Stimulated activated CD8-positive, alpha-beta memory T cell treated with anti-CD3 and anti-CD28 coated beads, Interleukin-4, amount 100 ng/mL, for 4 hours (primary cell): ENCODE measurements at places on chromosomes 16 and 17.

- DNase-seq, result no peak
Measured at GRCh38 chr17:63455417-63455816, 9.3 kb upstream of the CYB561 start.

GRCh38 chr16:11138022-11138768 lies 117.8 kb downstream of the SOCS1 start:
- DNase-seq, result no peak

DNA sequence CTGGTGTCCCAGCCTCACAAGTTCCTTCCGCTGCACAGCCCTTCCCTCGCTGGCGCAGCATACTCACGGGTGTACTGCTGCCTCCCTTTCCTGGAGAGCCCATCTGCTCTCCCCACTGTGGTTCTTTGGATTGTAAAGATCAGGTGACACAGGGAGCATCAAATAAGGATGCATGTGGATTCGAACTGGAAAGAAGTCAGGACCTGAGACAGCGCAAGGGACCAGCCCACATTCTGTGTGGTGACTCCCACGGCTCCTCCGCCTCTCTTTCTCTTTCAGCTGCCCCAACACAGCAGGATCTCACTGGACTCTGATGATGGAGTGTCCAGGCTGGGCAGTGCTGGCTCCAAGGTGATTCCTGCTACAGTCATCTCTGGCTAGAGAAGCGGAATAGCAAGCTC lies 8.1 kb downstream of the LDAF1 start:
- DNase-seq, result no peak

GRCh38 chr16:58265480-58266052 lies 29.3 kb downstream of the PRSS54 start:
- DNase-seq, result no peak

GRCh38 chr17:29212094-29212631 lies 32.0 kb upstream of the MYO18A start:
- DNase-seq, result no peak

- DNase-seq, result no peak
Measured at GRCh38 chr16:46765050-46765449, 16.9 kb upstream of the MYLK3 start.

- no peak for DNase-seq
Measured at GRCh38 chr16:85755929-85756768, 5.3 kb upstream of the C16orf74 start.

GRCh38 chr16:87138738-87139267 lies 178.4 kb downstream of the C16orf95 start:
- no peak for DNase-seq

DNA sequence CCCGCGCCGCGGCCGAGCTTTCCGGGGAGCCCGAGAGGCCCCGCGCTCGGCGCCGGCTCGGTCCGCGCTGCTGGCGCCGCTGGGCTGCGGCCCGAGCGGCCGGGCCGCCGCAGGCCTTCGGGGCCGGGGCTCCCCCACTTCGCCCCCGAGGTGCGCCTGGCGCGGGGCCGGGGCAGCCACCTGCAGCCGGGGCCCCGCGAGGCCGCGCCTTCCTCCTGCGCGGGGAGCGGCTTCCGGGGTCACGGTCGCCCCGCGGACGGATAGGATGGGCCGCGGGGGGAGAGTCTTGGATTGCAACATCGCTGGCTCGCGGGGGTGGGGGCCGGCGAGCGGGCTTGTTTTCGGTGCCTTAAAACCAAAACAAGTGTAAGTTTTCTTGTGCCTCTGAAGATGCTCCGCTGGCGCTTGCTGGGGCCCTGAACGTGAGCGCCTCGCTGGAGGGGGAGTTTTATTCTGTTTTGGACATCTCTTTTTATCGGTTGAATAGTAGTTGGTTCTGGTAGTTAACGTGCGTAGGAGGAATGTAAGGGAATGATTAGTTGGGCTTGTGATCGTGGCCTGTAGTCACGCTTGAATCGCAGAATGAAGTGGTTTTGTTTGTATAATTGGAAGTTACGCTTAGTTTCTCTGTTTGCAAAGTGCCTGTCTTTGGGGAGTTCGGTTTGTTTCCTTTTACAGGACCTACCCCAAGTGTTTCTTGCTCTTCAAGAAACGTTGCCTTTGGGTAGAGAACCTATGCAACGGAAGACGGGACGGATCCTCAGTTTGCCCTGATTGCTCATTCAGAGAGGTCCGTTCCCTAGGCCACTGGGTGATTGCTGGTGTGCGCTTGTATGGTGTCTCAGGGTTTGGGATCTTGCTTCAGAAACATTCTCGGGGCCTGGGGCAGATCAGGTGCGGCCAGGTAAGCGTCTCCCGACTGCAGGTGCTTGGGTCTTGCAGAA lies 724 bp downstream of the UBE2I start:
- peak; percentile 40 for DNase-seq

DNA sequence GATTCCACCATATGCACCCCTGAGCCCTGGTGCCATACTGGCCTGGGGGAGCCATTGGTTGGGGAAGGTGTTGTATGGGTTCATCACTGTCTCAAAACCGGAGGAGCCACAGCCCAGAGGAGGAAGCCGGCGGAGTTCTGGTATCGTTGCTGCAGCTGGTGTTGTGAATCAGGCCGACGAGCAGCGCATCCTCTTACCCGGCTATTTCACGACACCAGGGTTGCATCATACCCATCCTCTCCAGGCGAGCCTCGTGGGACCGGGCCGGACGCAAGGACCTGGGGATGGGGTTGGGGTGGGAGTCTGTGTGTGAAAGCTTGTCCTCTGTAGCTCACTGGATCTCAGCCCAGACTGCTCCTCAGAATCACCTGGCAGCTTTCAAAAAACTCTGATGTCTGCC lies 6.6 kb upstream of the SLC12A3 start:
- no peak for DNase-seq

DNA sequence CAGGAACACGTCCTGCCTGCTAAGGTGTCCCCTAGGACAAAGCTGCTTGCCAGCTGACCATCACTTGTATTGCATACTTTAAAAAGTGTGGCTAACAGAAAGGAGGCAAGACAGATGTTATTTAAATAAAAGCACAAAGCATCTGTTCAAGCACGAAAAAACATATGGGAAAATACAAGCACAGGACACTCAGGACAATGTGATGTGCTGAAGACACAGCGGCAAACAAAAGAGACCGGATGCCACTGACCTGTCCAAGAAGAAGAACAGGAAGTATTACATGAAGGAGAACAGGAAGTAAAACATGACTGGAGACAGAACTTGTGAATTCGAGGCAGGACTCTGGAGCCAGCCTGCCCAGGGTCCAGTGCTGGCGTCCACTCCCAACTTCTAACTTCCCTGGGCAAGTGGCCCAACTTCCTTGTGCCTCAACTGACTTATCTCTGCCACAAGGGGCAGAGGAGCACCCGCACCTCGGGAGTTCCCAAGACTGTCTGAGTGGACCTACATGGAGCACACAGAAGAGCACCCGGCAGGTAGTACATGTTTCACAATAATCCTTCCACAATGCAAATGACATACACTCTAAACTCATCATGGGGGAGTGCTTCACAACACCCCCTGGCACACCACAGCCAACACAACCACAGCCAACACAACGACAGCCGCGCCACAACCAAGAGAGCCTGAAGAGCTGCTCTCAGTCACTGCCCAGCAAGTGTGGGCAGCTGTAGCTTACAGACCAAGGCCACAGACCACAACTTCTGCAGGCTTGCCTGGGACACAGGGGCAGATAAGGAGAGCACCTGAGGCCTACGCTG lies 36.6 kb downstream of the ANKRD11 start:
- no peak for DNase-seq

DNA sequence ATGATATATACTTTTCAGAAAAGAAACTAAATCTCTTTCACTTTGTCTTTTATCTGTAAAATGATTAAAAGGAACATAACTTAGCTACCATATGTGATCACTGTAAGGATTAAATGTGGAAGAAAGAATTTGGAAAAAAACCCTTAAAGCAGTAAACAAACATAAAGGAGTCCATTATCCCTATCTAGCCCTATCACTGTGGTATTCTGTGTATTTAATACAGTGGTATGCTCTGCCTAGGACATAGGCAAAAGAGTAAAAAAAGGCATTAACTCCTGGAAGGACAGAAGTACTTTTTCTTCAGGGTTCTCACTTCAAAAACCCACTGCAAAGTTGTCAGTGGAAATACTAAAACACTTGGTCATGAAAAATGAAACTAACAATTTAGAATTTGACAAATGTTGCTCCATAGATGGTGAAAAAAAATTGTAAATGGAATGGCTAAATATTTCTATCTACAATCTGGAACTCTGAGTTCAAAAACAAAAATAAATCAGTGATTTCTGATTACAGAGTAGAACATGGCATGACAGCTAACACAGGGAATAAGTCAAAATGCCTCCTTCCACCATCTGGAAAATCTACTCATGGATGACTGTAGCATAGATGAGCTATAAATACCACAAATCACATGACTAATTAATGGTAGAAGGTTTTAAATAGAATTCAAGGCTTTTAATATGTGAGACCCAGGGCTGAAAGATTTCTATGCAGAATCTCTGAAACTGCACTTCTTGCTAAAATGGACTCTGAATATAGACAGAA lies 140.1 kb downstream of the ITFG1 start:
- DNase-seq, result no peak

GRCh38 chr16:23651943-23652468 lies 10.7 kb downstream of the DCTN5 start:
- no peak for DNase-seq

- DNase-seq, result no peak
Measured at GRCh38 chr16:4922721-4923342, 14.1 kb downstream of the PPL start.

DNA sequence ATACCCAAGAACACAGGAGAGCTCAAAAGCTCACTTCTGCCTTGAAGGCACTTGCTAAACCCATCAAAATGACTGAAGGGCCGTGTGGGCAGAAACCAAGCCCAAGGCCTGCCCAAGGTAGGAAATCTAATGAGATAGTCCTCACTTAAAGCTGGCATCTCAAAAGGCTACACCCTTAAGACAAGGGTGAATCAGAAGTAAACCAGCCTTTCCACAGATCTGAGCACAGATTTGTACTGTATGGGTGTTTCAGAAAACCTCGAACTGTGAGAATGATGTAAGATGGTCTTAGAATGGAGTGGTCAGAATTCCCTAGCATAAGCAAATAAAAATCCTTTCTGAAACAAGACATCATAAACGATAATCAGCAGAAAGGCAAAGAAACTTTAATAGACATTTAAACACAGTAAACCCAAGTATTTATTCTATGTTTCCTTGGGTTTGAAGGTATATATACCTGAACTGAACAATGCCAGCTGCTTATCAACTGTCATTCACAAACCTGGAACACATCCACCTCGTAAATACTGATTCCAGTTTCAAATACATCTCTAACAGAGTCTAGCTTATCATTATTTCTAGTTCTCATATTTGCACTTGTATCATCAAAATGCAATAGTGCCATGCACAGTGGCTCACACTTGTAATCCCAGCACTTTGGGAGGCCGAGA lies 37.8 kb downstream of the GLG1 start:
- DNase-seq, result no peak

- DNase-seq, result no peak
Measured at GRCh38 chr16:57001026-57001679, 11.8 kb downstream of the NLRC5 start.

DNA sequence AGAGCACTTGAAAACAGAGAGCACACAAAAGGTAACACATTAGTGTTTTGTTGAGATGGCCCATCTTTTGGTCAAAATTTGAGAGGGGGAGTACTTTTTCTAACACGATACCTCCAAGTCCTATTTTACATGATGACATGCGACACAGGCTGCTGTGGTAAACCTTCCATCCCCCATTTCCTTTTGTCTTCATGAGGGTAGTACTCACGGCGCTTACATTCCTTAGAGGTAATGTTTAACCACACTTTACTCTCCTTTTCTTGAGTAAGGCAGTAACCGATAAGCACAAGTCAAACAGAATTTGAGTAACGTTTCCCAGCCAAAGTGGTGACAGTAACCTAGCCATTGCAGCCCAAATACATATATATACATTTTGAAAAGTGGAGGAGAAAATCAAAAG lies 35.8 kb upstream of the PITPNM3 start:
- DNase-seq, result no peak

- DNase-seq, result no peak
Measured at GRCh38 chr17:17139972-17140589, 66.1 kb downstream of the PLD6 start.

GRCh38 chr16:12063004-12063395 lies 86.5 kb downstream of the SNX29 start:
- no peak for DNase-seq

DNA sequence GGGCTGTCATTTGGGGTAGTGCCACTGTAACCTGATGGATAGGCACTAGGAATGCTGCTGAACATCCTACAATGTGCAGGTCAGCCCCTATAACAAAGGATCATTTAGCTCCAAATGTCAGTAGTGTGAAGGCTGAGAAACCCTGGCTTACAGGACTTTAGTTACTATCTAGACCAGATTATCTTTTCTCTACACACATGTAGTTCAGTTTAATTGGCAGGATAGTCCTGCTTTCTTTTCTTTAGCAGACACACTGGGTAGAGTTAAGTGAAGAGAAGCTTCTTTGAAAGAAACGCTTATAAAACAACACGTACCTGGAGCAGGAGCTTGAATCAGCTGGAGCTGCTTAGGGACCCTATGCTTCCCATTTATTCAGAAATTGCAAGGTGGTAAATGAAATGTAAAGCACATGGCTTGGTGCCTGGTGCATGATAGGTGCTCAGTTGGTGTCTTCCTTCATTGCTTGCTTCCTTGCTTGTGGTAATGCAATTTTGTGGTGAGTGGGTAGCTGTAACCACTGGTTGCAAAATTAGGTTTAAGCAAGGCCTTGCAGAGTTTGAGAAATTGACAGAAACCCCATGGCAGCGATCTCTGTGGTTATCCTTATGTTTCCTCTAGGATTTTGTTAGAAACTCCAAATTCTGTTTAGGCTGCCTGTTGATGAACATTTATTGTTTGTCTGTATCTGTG lies 9.4 kb downstream of the METTL9 start:
- DNase-seq, result no peak

- no peak for DNase-seq
Measured at GRCh38 chr17:39769974-39770587, 32.3 kb downstream of the GRB7 start.

DNA sequence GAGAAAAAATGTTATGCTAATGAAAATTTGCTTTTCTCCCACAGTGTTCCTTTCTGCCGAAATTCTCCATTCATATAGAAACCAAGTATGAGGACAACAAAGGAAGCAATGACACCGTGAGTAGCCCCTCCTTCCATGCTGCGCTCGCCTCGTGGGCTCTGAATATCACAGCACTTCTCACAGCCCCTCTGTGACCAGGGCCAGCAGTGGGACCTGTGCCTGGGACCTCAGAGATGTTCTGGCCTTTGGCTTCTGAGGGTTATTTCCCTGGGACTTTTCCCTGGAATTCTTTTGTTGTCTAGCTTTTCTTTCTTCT lies 139.6 kb upstream of the NOL11 start:
- no peak for DNase-seq

DNA sequence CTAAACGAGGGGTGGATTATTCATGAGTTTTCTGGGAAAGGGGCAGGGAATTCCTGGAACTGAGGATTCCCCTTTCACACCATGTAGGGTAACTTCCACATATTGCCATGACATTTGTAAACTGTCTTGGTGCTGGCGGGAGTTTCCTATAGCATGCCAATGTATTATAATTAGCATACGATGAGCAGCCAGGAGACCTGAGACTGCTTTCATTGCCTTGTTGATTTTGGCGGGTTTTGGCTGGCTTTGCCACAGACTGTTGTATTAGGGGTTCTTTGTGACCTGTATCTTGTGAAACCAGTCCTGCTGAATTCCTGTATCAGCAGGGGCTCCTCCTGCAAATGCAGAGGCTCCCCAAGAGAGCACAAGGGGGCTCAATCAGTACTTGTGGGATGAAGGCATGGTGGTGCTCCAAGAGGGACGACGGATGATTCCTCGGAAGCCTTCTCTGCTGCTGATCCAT lies 104.4 kb upstream of the CACNG5 start:
- DNase-seq, result no peak
